ENCODE measurements at places on chromosomes 7 and 10. TPM values are rescaled to one million over a fixed set of nuclear protein-coding genes. Genes with fewer than 3 reads are reported as not detected.

The THSD7A gene
- not detected for total RNA-seq

The MCM10 gene
- total RNA-seq, result 57.4 TPM

The PDE1C gene
- total RNA-seq, result not detected

DNA sequence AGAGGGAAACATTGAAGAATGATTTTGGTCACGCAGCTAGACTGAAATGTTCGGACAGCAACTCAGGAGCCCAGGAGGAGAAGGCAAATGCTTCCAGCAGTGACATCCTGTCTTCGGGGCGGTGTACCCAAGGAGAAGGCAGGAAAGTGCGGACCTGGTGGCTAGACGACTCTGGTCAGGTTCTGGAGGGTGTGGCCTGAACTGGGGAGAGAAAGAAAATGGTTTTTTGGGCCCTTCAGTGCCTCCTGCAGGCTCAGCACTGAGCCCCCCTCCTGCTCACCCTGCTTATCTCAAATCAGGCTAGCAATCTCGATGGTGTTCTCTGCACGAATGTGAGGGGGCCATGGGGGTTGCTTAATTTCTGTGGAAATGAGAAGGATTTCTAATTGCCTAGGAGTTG lies 26.7 kb upstream of the TARP start:
- DNase-seq, result no peak

DNA sequence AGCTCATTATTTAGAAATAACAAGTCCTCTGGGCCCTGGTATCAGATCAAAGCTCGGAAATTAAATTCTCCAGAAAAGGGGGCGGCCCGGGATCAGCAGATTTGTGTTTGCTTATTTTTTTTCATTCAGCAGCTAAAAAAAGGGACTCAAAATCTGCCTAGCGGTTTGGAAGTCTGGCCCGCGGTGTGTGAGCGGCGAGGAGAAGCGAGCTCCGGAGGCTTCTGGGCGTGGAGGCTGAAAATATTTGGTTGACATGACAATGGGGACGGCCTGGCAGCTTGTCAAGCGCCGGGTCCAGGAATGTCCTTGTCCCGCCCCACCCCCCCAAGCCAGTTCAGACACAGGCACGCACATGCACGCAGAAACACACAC lies 43.4 kb downstream of the FOXL3 start:
- no peak for DNase-seq

The COL17A1 gene
- not detected for total RNA-seq

DNA sequence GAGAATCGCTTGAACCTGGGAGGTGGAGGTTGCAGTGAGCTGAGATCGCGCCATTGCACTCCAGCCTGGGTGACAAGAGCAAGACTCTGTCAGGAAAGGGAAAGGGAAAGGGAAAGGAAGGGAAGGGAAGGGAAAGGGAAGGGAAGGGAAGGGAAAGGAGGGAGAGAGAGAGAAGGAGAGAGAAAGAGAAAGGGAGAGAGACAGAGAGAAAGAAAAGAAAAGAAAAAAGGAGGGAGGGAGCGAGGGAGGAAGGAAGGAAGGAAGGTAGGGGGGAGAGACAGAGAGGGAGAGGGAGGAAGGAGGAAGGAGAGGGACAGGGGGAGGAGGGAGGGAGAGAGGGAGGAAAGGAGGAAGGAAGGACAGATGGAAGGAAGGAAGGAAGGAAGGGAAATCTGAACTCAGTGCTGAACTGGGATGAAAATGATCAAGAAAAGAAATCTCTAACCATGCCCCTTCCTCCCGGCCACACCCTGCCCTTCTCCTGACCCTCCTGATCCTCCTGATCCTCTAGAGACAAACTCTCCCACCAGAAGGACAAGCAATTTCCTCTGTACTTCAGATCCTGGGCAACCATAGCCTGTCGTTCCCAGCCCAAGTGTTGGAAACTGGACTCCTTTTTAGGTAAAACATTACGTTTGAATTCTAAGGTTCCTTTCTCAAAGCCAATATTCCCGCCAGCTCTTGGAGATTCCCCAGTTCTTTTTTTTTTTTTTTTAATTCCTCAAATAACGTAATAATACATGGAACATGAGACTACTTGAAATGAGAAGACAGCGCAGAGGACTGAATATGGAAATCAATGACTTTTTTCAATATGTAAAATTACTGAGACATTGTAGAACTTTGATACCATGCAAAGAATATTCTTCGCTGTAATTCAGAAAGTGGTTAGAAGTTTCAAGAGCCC lies 32.1 kb downstream of the NMT2 start:
- no peak for DNase-seq

All from activated CD4-positive, alpha-beta T cell treated with anti-CD3 and anti-CD28 coated beads, Interleukin-2, amount 10 ng/mL, durations not matched to agents 7 days and 5 days (primary cell).